ENCODE measurements at places on chromosomes 12 and 14. TPM values are rescaled to one million over a fixed set of nuclear protein-coding genes. Genes with fewer than 3 reads are reported as not detected.

Gene DCAF4
- 11.9 TPM for total RNA-seq

Gene RFLNA
- 5.2 TPM for total RNA-seq

Gene CDKL1
- 37.4 TPM for total RNA-seq

Gene RND1
- total RNA-seq, result 0.22 TPM

Gene SLC4A8
- total RNA-seq, result 4.1 TPM
